ENCODE measurements at places on chromosomes 16 and 17.

DNA sequence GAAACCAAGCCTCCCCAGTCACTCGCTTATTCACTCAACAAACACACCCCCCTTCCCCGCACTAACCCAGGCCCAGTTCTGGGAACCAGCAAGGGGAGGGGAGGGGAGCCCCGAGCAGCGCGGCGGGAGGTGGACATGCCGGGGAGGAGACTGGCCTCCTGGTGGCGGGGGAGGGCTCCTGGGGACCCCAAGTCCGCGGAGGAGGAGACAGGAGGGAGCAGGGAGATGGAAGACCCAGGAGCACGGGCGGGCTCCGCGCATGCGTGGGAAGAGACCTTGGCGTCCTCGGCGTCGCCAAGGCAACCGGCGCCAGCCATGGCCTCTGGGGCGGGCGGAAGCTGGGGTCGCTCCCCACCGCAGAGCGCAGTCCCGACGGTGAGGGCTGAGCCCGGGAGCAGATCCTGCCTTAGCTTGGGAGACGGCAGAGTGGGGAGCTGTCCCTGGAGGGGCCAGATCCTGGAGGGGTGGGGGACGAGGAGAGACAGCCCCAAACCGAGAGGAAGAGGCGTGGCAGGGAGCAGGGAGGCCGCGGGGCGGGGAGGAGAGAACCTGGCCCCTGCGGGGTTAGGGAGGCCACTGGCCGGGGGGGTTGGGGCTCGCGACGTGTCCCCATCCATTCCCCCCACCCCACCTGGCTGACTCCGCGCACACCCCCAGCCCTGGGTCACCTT lies at the start of gene PRR29:
TSS of gene PRR29 (plus strand) at position 302 of the 671 bp plus-strand sequence. CDS start at position 316, 14 bp downstream.
- no peak for DNase-seq

- no peak for DNase-seq
Observed at GRCh38 chr16:78195797-78196196, 96.3 kb downstream of the WWOX start.

DNA sequence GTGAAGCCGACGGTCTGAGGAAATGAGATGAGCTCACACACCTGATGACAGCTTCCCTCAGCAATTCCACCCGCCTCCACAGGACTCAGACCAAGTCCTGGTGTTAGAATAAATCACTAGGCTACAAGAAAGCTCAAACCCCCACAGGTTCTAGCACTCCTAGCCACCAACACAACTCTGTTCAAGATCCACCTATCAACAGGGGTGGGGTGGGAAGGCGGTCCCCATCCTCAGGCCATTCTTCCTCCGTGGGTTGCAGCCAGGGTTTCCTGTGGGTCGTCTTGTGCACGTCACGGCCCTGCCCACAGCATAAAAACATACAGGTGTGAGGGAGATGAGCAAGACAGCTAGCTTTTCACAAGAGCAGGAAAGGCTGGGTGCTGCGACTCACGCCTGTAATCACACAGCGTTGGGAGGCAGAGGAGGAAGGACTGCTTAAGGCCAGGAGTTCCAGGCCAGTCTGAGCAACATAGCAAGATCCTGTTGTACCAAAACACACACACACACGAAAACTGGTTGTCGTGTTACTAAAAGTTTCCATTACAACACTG lies 81.1 kb downstream of the ANKRD11 start:
- DNase-seq = no peak

- no peak for DNase-seq
Observed at GRCh38 chr17:81328978-81329926, 34.1 kb upstream of the SLC38A10 start.

DNA sequence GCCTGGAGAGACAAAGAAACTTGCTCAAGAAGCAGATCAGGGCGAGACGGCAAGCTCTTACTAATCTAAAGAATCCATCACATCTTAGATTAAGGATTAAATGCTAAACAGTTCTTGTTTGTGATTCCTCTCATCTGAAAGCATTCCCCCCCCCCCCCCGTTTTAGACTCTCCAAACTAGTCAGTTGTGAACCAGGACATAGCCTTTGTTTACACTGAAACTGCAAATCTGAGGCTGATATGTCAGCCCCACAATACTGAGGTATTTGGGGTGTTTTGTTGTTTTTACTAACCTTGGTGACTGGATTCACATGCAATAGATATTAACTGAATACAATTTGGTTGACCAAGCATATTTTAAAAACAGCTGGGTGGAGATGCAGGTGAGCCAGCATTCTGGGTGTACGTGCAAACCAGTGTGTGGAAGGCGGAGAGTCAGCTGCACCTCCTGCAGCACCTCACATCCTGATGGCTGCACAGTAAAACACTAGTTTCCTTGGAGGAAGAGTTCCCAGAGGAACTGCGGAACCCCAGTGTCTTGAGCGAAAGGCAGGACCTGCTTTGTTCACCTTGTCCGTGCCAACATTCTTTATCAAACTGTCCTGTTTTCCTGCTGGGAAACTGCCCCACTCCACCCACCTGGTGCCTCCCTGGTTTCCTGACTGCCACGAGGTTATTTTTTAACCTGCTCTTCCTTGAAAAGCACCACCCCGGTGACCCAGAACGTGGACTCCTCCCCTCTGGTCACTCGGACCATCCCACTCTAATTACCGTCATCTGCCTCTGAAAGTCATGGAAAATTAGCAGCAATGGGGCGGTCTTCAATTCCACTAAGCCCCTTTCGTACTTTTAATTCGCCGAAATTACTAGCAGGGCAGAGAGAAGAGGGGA lies 1.2 kb upstream of the YPEL2 start:
- DNase-seq = no peak

GRCh38 chr16:50260206-50261159 lies 5.9 kb upstream of the ADCY7 start:
- DNase-seq = no peak

DNA sequence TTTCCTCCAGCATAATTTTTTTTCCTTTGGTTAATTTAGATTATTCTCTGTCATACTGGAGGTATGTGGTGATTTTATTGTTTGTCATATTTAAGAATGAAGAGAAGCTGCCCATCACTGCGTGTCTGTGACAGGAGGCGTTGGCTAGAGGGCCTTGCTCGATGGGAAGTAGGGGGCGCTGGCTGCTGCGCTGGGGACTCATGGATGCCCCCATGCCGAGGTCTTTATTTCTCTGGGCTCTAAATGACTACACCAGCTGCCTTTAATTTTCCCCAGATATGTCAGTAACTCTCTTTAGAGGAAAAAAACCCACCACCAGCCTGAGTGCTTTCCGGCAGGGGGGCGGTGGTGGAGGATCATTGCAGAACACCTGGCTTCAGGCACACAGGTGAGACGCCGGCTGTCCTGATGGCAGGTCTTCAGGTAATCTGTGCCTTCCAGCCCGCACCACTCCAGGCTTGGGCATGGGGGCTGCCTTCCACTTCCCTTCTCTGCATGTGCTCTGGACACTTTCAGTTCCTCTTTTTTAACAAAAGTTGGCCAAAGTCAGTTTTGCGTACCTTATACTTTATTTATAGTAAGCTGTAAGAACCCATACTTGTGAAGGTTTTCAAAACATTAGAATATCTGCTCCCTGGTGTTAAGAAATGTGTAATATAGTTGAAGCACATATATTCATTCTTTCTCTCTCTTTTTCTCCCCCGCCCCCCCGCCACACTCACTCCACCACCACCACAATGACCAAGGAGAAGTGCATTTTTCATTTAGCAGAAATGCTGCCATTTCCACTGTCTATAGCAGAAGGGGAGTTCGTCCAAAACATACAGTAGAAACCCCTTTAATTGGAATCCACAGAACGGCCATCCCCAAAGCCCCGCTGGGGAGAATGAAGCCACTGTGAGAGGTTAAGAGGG lies 192.7 kb downstream of the RPTOR start:
- DNase-seq = no peak

DNA sequence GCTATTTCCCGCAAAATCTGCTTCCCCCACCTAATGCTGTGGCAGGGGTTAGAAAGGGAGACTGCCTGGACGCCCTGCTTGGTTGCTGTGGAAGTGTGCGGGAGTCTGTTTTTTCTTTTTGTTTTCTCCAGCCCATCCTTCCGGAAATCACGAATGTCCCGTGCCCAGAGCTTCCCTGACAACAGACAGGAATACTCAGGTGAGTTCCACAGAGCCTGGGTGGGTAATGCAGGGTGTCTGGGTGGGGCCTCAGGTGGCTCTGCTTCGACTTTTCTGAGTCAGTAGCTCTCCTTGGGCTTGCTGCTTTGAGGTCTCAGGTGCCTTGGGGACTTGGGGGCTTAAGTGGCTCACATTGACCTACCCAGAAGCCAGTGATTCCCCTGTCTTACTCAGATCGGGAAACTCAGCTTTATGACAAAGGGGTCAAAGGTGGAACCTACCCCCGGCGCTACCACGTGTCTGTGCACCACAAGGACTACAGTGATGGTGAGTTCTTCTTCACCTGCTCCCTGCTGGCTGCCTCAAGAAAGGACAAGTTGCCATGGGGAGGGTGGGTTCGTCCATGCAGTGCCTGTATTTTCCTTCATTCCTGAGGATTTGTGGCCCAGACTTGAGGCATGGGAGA lies 11.4 kb downstream of the LIMD2 start:
- DNase-seq = no peak

GRCh38 chr16:29720703-29721102 lies 25.1 kb downstream of the C16orf54 start:
- DNase-seq = no peak

- no peak for DNase-seq
Observed at GRCh38 chr17:76382803-76383545, 1.4 kb upstream of the SPHK1 start.

GRCh38 chr16:54510685-54511221 lies 224.2 kb upstream of the IRX3 start:
- DNase-seq = no peak

DNA sequence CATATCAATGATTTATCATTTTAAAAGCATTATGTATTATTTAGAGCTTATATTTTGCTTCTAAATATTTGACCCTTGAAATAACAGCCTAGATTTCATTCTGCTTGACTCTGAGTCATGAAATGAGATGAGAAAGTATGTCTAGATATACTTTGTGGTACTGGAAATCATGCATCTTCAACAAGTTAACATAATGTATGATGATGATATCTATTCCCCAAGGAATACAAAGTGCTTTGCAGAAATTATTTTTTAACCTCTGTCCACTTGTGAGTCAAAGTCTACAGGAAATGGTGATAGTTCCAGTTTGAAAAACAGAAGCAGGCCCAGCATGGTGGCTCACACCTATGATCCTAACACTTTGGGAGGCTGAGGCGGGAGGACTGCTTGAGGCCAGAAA lies 36.1 kb downstream of the GOSR1 start:
- no peak for DNase-seq

- no peak for DNase-seq
Observed at GRCh38 chr17:76633628-76634328, 9.8 kb downstream of the ST6GALNAC1 start.

GRCh38 chr16:78729687-78730086 lies 630.2 kb downstream of the WWOX start:
- DNase-seq = no peak

DNA sequence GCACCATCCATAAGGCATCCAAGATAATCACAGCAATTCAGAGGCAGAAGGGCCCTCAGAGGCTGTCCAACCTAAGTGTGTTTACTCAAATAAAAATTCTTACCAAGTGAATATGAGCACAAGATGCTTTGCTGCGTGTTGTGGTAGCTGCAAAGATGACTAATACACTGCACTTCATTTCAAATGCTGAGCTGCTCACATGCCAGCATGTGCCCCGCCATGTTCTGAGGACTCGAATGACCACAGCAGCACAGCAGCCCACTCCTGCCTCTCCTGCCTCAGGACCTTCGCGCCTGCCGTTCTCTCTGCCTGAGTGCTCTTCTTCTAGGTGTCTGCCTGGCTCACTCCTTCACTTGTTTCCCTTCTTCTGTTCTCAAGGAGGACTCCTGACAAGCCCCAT lies 19.0 kb downstream of the PIK3R5 start:
- no peak for DNase-seq

GRCh38 chr17:32519228-32520103 lies 32.7 kb downstream of the CDK5R1 start:
- no peak for DNase-seq

DNA sequence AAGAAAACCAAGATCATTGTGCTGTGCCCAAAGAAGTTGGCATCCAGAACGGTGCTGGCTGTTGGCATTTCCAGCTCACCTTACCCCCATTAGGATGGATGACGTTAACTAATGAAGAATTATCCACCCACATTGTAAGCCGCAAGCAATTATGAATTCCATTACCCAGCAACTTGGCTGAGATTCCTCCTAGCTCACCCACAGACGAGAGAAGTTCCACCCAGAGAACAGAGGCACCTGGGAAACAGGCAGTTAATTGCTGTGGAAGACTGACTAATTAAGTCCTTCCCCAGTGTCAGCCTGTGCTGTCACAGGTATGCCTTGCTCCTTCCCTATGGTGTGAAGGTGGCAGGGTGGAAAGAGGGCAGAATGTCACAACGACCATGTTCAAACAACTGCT lies 456.2 kb upstream of the CDH5 start:
- no peak for DNase-seq

DNA sequence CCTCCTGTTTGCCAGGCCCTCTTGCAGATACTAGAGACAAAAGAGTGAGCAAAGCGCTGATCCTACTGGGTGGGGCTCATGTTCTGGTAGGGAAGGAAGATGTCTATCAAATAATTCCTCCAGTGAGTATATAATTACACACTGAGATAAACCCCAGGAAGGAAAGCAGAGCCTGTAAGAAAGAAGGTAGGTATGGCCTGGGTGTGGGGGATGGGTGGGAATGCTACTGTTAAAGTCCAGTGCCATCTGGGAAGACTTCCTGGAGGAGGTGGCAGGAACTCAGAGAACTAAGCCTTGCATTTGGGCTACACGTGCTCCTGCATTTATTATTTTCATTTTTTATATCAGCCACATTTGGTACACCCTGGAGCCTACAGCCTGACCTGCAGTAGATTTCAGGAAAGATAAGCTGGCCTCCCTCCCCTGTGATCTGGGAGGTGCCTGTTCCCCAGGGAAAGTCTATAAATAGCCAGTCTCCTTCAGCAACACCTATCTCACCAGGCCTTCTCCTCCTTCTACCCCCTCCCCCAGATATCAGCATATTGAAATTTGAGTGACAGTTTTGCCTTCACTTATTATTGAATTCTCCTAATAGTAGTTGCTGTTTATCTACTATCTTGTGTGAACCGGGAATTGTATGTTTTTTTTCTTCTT lies 11.5 kb downstream of the ATP2C2 start:
- DNase-seq = no peak

DNA sequence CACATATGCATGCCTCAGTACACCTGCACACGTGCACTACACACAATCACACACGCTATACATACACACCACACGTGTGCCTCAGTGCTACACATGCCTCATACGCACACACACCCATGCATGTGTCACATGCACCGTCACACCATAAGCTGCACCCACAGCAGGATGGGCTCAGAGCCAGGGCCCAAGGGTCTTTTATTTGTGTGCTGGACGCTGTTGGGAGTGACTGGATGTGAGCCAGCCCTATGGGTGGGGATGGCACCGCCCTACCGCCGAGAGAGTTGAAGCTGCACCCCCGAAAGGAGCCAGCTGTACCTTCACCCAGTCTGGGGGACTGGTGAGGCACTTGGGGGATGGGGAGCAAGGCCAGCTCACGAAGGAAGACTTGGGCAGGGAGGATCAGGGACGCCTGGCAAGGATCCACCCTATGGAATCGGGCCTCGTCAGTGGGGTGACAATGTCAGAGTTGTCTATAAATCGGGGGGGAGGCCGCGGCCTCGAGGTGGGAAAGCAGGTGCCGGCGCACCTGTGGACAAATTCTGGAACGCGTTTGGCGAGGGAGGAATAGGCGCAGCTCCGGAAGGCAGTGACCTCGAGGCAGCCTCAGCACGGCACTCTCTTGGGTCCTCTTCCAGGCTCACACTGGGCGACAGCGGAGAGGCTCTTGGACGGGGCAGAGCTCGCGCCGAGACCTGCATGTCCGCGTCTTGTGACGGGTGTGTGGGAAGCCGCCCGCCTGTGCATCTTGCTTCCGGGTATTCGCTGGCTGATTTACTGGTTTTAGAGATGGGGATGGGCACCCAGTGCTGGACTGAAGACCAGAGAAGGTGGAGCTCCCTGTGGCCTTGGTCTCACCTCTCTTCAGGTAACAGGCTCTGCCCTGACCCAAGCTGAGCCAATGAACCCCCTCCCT lies 7.3 kb downstream of the RGS11 start:
- no peak for DNase-seq

All from C1 segment of cervical spinal cord (tissue), 14 donors.